Keratinocyte (primary cell): ENCODE measurements at places on chromosomes 5 and 9.

- H3K27me3 ChIP-seq, result no peaks in the 10 kb centered on the region
- peaks cover 23% of the 10 kb centered on the region for H3K4me1 ChIP-seq
- H3K36me3 ChIP-seq, result no peaks in the 10 kb centered on the region
- H3K4me3 ChIP-seq, result no peak overlapping the region
- H3K27ac ChIP-seq, result no peak overlapping the region
Observed at GRCh38 chr9:71676460-71676859, 91.9 kb downstream of the CEMIP2 start.

- DNase-seq, result no peak
- H3K4me3 ChIP-seq, result no peak overlapping the region
- H3K4me1 ChIP-seq, result no peaks in the 10 kb centered on the region
- peaks cover 11% of the 10 kb centered on the region for H3K27me3 ChIP-seq
- H3K36me3 ChIP-seq, result no peaks in the 10 kb centered on the region
Observed at GRCh38 chr5:171478946-171479775, 59.7 kb downstream of the FGF18 start.

GRCh38 chr5:180848265-180848664, 12.8 kb downstream of the ZFP62 start:
- H3K36me3 ChIP-seq, result peaks cover 20% of the 10 kb centered on the region
- H3K27me3 ChIP-seq, result no peaks in the 10 kb centered on the region
- no peak for DNase-seq
- no peak overlapping the region for H3K4me3 ChIP-seq
- no peaks in the 10 kb centered on the region for H3K4me1 ChIP-seq
- H3K27ac ChIP-seq, result no peak overlapping the region

DNA sequence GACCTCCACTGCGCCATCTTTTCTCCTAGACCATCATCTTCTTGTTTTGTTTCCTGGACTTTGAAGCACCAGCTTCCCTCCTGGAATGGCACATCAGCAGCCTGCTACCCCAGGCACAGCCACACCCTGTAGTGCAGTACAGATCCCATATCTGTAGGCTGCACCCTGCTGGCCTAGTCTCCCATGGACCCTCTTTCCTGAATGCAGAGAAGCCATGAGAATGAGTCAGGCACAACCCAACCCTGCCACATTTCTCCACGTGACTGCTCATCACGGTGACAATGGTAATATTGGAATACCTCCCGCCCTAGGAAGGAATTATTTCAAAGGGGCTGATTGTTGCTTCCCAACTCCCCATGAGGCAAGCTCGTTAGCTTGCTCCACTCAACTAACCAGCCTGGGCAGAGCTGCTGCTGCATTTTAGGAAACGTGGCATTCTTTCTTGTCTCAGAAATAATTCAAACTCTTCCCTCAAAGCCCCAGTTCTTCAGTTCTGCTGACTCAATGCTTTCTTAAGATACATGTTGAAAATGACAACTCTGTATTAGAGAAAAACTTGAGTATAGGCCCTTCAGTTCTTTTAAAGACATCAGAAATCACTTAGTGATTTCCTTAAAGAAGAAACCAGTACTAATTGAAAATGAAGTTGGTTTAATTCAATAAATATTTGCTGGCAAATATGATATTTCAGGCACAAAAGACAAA, 328.1 kb downstream of the MLLT3 start:
- no peaks in the 10 kb centered on the region for H3K36me3 ChIP-seq
- H3K4me1 ChIP-seq, result peaks cover 11% of the 10 kb centered on the region
- H3K27ac ChIP-seq, result no peak overlapping the region
- no peaks in the 10 kb centered on the region for H3K27me3 ChIP-seq
- DNase-seq, result no peak

- peak overlapping the region; percentile 92 for H3K4me3 ChIP-seq
- no peaks in the 10 kb centered on the region for H3K27me3 ChIP-seq
- no peak for DNase-seq
- peaks cover 19% of the 10 kb centered on the region for H3K4me1 ChIP-seq
- H3K27ac ChIP-seq, result peak overlapping the region; percentile 60
- H3K36me3 ChIP-seq, result peaks cover 4% of the 10 kb centered on the region
Observed at GRCh38 chr5:139394123-139394653, 716 bp downstream of the PROB1 start.

- no peaks in the 10 kb centered on the region for H3K36me3 ChIP-seq
- H3K4me1 ChIP-seq, result peaks cover 65% of the 10 kb centered on the region
- H3K27ac ChIP-seq, result no peak overlapping the region
- no peaks in the 10 kb centered on the region for H3K27me3 ChIP-seq
Observed at GRCh38 chr5:132419502-132420468, 50.3 kb downstream of the SLC22A5 start.

- H3K4me3 ChIP-seq, result no peak overlapping the region
- no peaks in the 10 kb centered on the region for H3K4me1 ChIP-seq
- DNase-seq, result peak; percentile 4
- no peak overlapping the region for H3K27ac ChIP-seq
- H3K27me3 ChIP-seq, result no peaks in the 10 kb centered on the region
Observed at GRCh38 chr9:2967766-2968165, 123.9 kb upstream of the PUM3 start.

DNA sequence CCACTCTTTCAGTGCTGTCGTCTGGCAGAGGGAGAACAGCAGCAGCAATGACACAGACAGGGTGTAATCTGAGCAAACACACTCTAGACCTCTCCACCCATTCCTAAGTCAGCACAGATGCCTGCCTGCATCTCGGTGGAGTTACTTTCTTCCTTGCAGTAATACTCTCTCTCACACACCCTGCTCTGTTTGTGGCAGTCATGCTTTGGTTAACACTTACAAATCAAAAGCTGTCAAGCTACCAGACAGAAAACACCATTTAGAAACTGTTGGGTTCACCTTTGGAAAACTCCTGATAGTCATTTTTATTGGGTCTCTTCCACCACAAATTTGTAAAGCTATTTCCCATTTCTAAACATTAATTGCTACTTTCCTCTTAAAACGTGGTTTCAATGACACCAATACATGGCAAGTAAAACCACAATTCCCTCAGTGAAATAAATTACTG, 27.3 kb downstream of the LHFPL2 start:
- no peaks in the 10 kb centered on the region for H3K27me3 ChIP-seq
- DNase-seq, result no peak
- H3K4me3 ChIP-seq, result no peak overlapping the region

- no peaks in the 10 kb centered on the region for H3K36me3 ChIP-seq
- no peak for DNase-seq
- no peak overlapping the region for H3K4me3 ChIP-seq
- no peaks in the 10 kb centered on the region for H3K27me3 ChIP-seq
- H3K4me1 ChIP-seq, result no peaks in the 10 kb centered on the region
Observed at GRCh38 chr9:13330396-13331004, 51.0 kb upstream of the MPDZ start.

GRCh38 chr9:76516871-76517270, 57.9 kb downstream of the GCNT1 start:
- DNase-seq, result no peak
- H3K36me3 ChIP-seq, result no peaks in the 10 kb centered on the region
- no peaks in the 10 kb centered on the region for H3K27me3 ChIP-seq
- peaks cover 15% of the 10 kb centered on the region for H3K4me1 ChIP-seq
- H3K4me3 ChIP-seq, result no peak overlapping the region
- no peak overlapping the region for H3K27ac ChIP-seq

DNA sequence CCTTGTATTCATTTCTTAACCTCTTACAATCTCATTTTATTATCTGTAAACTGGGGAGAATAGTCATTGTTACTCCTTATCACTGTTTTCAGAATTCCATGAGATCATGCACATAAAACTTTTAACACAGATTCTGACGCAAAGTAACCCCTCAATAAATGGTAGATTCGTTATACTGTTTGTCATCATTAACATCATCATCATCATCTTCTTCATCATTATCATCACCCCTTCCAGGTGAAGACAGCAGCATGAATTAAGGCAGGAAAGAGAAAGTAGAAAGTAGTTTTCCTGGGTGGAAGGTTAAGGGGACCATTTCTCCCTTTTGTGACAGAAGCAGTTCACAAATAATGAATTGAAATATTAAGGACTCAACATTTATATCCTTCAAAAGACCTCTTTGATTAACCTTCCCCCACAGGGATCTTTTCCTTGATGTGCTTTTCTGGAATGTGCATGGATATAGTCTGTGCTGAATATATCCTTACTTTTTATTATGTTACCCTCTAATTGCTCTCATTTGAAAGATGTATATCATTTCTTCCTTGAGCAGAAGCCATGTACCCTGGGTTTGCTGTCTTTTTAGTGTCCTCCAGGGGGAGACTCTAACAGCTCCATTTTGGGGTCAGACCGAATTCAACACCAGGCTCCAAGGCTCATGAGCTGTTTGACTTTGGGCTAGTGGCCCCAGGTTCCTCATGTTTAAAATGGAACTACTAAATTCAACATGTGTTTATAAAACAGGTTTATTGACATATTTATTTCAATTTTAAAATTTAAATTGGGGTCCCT, 1029.9 kb upstream of the WWC1 start:
- H3K36me3 ChIP-seq, result no peaks in the 10 kb centered on the region
- no peak overlapping the region for H3K4me3 ChIP-seq
- H3K27me3 ChIP-seq, result no peaks in the 10 kb centered on the region
- no peak for DNase-seq
- no peaks in the 10 kb centered on the region for H3K4me1 ChIP-seq
- no peak overlapping the region for H3K27ac ChIP-seq

GRCh38 chr9:2623288-2624050, 1.9 kb downstream of the VLDLR start:
- no peak overlapping the region for H3K27ac ChIP-seq
- DNase-seq, result peak; percentile 23
- peaks cover 18% of the 10 kb centered on the region for H3K4me1 ChIP-seq

DNA sequence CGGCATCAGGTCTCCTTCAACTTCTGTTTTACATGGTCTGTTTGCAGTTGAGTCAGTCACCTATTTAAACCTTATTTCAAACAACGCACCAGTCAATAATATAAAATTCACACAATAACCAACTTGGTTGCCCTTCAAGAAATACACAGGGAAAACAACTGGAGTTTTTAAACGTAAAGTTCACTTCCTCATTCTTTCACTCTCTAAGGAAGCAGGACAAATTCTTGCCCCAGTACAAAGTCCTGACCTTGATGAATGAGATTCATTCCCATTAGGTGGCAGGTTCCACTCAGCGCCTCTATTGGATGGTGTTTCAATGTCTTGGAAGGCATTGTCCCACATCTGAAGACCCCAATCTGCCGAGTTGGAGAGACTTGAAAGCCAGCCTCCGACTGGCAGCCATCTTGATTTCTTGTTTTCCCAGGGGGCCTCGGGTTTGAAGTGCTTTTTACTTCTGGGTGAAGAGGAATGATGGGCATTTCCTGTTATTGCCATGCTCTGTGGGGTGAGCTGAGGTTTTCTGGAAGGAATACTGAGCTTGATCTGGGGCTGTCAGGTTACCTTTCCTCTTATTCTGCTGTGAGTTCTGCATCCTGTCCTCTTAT, 105.0 kb downstream of the ACER2 start:
- no peak for DNase-seq
- no peaks in the 10 kb centered on the region for H3K36me3 ChIP-seq
- no peak overlapping the region for H3K4me3 ChIP-seq
- no peaks in the 10 kb centered on the region for H3K27me3 ChIP-seq
- no peaks in the 10 kb centered on the region for H3K4me1 ChIP-seq
